CD4-positive, alpha-beta T cell treated with Interferon gamma for 1 hour (primary cell): ENCODE measurements at places on chromosomes 3 and 15.

DNA sequence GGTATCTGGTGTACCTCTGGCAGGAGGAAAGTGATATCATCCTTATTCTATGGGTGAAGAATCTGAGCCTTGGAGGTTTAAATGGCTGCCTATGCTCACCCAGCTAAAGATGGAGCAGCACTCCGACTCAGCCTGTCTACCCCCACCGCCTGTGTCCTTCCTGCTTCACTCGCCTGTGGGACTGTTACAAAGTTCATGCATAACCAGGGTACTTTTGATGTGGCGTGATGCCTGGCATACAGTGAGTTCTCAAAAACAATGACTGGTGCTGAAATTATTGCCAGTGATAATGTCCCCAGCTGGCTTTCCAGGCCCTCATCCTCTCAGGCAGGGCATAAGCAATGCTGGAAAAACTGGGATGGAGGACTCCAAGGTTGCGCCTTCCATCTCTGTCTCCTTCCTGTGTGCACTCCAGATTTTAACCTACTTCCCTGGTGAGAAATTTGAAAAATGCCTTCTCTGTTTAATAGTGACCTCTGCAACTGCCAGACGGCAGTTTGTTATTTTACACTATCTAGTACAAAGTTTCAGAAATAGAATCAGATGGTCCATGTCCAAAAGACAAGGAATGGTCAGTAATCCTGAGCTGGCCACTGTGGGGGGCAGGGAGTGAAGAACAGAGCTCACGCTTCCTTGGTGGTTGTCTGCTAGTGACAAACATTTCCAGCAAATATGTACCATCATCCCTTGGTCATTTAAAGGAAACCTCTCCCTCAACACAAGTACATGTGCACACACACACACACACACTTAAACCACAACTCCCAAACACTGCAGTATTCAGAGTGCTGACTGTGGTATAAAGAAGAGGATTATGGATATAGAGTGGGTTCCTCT lies 86.5 kb upstream of the NMNAT3 start:
- DNase-seq, result no peak

DNA sequence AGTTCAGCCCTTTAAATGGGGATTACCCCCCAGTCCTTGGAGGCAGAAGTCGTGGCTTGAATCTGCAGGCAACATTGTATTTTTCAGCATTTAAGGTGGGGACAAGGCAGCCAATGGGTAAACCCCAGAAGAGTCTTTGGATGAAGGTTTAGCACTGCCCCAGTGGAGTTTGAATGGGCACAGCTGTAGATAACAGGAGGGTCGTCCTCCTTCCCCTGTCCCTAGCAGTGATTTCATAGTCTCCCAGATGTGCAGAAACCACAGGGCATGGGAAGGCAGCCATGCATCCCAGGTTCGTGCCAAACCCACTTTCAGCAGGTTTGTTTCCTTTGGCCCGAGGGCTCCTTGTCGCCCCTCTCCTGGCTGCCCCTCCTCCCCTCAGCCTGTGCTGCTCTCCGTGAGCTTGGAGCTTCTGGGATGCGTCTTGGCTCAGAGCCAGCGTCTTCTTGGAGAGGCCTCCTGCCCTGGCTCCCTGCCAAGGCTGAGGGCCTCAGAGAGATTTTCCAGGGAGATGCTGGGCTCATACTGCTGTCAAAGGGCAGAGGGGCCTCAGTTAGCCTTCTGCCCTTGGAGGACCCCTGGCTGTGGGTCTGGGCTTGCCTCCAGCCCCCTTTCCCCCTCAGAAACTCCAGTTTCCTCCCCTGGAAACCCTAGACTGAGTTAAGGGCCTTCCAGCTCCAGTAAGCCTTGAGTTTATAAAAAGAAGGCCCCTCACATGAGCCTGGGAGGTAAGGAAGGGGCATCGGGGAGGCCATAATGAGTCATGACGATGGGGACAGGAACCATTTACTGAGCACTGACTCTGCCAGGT lies 48.9 kb upstream of the POLG start:
- no peak for DNase-seq

GRCh38 chr3:197367081-197367780 lies 68.8 kb upstream of the DLG1 start:
- no peak for DNase-seq

GRCh38 chr3:22236490-22237270 lies 485.7 kb upstream of the ZNF385D start:
- DNase-seq, result no peak

GRCh38 chr15:65595960-65596359 lies 15.0 kb downstream of the INTS14 start:
- DNase-seq, result no peak

- no peak for DNase-seq
These were observed 124.1 kb downstream of the TJP1 start for GRCh38 chr15:29698030-29698701.

- peak; percentile 18 for DNase-seq
These were observed 120.7 kb downstream of the FNDC3B start for GRCh38 chr3:172159962-172160538.

DNA sequence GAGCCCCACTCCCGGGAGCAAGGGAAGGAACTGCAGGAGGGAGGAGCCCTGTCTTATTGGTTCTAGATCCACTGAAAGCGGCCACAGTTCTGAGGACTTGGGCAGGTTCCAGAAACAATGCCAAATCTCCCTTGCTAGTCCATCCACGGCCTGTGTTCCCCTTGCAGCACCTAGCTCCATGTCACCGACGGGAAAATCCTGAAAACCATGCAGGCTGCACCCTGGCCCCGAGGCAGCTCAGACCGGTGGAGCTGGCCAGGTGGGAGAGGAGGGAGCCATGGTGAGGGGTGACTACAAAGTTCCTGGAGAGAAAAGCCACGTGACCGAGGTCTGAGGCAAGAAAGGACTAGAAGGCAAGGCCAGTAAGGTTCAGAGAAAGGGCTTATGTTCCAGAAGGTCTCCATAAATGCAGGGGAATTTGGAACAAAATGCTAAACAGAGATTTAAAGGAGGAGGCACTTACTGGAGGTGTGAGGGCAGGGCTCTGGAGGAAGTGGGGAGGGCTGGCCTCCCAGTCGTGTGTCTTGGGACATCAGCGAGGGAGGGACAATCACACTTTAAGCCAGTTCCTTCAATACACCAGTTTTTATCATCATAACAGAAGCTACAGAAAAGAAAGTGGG lies 5.4 kb downstream of the MGLL start:
- DNase-seq, result no peak

- no peak for DNase-seq
These were observed 9.2 kb downstream of the SNAP23 start for GRCh38 chr15:42504631-42505030.

DNA sequence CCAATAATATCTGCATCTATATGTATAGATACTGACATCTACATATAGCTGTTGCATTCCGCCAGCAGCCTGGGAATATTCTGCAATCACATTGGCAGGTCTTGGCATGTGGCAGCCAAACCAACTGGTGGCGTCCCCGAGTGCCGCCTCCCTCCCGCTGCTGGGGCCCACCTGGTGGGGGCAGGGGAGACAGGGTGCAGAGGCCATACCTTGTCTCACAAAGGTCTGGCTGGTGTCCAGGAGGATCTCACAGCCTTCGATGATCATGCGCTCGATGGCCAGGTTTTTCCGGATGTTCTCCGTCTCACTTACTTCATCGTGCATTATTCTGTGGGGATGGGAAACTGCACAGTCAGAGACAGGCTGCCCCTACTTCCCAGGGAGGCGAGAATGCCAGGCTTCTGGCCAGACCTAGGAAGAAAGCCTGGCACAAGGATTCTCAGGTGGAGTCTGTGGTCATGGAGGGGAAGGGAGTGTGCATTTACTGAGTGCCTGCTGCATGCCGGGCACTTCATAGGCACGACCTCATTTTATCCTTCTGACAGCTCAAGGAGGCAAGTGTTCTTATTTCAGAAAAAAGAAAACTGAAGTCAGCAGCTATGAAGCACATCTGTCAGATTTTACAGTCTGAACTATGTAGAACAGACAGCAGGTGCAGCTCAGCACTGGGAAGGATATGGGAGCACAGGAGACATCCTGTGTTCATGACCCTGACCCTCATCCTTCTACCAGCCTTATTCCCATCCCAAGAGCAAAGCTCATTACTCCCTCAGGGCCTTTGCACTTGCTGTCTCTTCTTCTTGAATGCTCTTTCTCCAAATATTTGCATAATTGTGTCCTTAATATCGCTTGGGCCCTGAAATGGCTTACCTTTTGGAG lies 62.8 kb downstream of the RASGRF1 start:
- DNase-seq, result no peak

DNA sequence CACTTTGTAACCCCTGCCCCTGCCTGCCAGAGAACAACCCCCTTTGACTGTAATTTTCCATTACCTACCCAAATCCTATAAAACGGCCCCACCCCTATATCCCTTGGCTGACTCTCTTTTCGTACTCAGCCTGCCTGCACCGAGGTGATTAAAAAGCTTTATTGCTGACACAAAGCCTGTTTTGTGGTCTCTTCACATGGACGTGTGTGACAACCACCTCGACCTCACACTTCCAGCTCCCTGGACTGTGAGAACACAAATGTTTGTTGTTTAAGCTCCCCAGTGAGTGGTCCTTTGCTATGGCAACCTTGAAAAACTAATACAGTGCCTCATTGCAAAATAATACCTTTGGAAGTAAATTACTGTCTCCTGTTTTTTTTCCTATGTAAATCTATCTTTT lies 299.2 kb upstream of the POU1F1 start:
- no peak for DNase-seq
